HEK293T (cell line): ENCODE measurements at places on chromosomes 5 and 9.
A peak's percentile ranks its signal among the peaks of the same experiment; 100 is the strongest.

DNA sequence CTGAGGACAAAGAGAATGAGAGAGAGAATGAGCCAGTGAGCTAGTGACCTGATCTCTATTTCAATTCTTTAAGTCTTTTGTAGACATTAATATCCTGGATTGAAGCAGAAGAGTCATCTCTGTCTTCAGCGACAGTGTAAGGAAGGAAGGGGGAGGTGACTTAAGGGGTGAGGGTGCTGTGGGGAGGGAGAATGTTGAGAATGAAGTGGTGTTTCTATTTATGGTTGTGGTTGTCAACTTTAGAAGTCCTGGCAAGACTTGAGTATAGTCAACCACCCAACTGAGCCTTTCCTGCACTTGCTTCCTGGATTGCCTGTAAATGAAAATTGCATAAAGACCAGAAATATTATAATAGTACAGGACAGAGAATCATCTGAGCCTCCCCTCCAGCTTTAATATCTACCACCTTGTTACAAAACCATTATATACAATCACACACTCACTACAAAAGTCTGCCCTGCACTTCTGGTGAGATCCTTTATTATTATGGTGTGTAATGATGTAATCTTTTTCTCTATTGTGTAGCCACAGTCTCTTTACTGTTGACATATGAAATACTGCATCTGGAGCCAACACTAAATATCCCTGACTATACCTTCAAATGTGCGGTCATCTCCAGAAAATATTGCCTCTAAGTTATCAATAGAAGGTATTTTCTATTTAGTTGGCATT is 91.7 kb downstream of the NTRK2 start:
- no peak for DNase-seq

DNA sequence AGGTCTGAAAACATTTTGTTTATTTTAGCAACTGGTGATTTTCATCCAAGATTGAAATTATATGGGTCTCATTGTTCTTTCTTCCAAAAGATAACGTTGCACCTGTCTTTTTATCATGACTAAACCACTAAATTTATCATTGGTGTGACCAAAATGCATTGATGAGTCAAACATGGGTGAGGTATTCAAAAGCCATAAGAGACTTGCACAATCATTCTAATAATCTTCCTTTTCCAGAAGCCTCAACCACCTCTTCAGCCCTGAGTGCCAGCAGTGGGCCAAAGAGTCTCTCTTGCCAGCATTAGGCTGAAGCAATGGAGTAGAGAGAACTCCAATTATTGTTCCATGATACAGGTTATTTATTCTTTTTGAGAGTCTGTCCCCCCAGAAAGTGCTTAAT is 198.9 kb downstream of the LURAP1L start:
- DNase-seq, result no peak

- DNase-seq, result no peak
Measured at GRCh38 chr9:4171261-4171900, 128.5 kb downstream of the GLIS3 start.

DNA sequence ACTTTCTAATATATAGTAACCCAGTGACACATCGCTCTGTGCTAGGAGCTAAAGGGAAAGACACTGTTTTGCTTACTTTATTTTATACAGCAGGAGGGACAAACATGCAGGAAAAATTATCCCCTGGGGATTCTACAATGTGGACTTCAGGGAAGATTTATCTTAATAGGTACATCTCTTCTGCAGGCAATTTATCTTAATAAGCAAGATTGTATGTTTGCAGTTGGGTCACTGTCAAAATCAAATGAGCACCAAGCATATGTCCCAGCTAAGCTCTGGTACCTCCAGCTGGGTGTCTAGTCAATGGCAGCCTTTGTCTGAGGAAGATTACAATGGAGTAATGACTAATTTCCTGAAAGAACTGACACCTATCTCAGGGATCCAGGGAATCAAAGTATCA is 309.9 kb upstream of the PANK3 start:
- DNase-seq, result no peak

GRCh38 chr5:173290477-173291131 is 37.6 kb downstream of the STC2 start:
- no peak for DNase-seq

DNA sequence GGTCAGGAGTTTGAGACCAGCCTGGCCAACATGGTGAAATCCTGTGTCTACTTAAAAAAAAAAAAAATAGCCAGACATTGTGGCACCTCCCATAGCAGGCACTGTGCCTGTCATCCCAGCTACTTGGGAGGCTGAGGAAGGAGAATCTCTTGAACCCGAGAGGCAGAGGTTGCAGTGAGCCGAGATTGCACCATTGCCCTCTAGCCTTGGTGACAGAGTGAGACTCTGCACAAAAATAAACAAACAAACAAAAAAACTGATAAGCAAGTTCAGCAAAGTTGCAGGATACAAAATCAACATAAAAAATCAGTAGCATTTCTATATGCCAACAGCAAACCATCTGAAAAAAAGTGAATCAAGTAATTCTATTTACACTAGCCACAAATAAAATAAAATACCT is 64.8 kb upstream of the TTC23L start:
- DNase-seq, result no peak

DNA sequence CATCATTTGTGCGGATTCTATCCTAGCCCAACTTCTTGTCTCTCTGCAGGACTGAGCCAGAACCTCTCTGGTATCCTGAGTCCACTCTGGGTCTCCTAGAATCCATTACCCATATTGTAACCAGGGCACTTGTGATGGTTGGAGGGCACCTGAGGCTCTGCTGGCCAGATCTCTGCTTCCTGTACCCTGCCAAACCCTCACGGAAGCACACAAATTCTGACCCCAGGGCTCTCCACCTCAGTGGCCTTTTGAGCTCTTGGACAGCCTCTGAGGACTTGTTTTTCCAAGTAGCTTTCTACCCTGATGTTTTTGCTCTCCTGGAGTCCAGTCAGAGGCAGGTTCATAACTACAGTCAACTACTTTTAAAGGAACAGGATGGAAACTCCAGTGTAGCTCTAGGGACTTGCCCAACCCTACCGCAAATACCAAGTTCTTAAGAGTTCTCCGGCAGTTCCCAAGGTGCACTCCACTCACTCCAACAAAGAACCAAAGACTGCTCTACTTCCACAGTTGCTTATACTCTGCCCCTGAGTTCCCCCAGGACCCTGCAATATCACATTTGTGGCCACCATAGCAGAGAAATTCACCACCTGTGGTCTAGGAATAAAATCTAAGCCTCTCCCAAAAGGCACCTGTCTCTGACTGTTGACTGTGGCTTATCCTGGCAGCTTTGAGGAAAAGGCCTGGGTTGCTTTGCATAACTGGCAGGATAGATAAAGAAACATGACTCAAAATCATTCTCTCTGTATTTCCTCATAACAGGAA is 9.6 kb downstream of the PIP5K1B start:
- DNase-seq, result no peak

- DNase-seq, result peak; percentile 36
Measured at GRCh38 chr5:143355710-143356109, 47.8 kb downstream of the NR3C1 start.

GRCh38 chr5:87188391-87188790 is 79.3 kb upstream of the RASA1 start:
- no peak for DNase-seq

DNA sequence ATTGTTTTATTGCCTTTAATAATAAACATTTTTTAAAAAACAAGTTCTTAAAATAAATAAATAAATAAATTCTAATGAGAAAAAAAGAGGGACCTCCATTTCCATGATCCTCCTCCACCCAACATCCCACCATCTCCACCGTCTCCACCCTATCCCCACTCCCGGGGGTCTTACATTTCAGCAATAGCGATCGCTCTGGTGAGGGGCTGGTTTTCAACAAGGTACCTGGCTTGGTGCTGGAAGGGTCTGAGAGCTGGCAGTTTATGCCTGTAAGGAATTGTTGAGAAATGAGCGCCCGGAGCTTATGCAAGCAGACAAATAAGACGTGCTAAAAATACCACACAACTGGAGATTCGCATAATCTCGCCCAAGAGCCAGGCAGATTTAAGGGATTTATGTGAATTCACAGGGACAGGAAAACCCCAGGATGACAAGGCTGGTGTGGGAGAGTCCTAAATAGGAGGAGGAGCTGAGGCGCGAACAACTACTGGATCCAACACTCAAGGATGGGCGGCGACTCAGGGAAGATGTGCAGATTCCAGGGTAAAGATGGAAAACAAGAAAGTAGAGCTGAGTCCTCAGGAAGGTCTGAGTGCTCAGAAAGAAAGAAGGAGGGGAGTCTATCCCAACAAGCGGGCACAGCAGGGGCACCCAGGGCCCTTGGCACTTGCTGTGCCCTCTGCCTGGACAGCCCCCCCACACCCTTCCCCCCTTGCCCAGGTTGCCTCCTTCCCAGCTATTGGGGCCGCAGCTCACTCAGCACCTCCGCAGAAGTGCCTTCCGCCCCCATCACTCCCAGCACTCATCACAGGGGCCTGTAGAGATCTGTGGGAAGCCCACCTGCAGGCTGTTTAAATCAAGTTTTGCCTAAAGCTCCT is 27.0 kb downstream of the TRIM14 start:
- no peak for DNase-seq

- DNase-seq, result no peak
Measured at GRCh38 chr5:54477941-54478478, 22.5 kb downstream of the HSPB3 start.

GRCh38 chr9:133188006-133188842 is 20.8 kb downstream of the OBP2B start:
- peak; percentile 65 for DNase-seq

GRCh38 chr9:138053996-138054752 is 176.6 kb downstream of the CACNA1B start:
- DNase-seq, result no peak

GRCh38 chr9:76290555-76290954 is 103.7 kb downstream of the RFK start:
- no peak for DNase-seq

DNA sequence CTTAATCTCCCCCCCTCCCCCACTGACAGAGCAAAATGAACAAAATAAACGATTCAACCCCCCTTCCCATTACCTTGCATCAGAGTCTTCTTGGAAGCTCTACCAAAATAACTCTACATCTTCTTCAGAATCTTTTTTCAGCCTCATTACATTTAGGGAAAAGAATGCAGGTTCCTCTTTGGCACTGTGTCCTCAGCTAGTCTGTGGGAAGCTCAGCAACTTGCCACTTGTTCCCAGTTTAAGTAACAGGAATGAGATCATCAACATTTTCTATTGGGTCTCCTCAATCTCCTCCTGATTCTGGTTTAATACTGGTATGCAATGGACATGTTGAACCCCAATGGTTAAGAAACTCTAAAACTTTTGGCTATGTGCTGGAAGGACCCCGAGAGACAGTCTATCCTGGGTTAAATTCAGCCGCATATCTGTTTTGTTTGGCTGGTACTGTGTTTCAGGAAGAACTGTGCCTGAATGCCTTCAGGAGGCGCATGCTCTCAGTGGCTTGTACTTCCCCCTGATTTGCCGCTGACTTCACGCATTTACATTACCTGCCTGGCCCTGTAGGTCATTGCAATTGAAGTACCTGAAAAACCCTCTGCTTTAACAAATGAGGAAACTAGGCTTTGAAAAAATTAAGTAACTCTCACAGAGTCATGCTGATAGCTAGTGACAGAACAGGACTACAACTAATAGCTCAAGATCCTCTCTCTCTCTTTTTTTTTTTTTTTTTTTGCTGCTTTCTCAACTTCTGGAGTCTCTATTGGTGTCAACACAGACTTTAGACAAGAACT is 78.1 kb upstream of the HMHB1 start:
- no peak for DNase-seq
